ENCODE measurements at places on chromosomes 6 and 20.

- DNase-seq, result no peak
Observed at GRCh38 chr6:136784910-136785746, 7.1 kb downstream of the MAP3K5 start.

GRCh38 chr6:56954403-56955170 is at the start of gene BEND6:
Gene BEND6 (plus strand): TSS chr6:56955107. CDS start chr6:56981811, 26,704 bp downstream.
- peak; percentile 71 for DNase-seq

- DNase-seq, result no peak
Observed at GRCh38 chr20:62924442-62925075, 1.7 kb downstream of the DIDO1 start.

- no peak for DNase-seq
Observed at GRCh38 chr6:152161501-152161900, 354.0 kb downstream of the ESR1 start.

- peak; percentile 24 for DNase-seq
Observed at GRCh38 chr6:70956451-70957283, at the start of gene B3GAT2. Gene B3GAT2 (minus strand): TSS chr6:70957060. CDS start chr6:70956429, 631 bp downstream.

DNA sequence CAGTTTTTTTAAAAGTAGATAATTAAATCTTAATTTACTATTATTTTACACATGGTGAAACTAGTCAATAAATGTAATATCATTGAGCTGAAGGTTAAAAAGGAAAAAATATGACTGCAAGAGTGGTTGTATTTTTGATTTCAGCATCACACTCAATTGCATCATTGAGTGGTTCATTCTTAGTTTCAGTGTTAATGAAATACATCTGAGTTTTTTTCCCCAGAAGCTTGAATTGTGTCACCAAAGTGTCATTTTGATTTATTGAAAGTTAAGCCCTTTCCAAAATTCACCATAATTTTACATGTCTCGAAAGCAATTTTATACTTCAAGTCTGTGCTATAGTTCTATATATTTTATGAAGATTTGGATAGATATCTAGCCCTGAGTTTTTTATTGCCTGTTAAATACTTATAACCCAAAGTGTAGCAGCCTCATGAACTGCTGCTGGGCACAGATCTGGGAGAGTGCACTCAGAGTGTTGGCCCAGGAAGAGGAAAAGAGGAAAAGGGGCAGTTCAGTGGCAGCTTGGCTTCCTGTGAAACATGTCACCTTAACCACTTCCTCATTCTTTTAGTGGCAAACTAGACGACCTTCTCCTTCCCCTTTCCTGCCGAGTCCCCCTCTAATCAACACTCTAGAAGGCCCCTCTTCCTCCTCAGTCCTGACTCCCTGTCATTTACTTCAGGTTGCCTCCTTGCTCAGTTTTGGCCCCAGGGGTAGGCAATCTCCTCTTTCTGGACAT is 140.7 kb downstream of the ESR1 start:
- no peak for DNase-seq

DNA sequence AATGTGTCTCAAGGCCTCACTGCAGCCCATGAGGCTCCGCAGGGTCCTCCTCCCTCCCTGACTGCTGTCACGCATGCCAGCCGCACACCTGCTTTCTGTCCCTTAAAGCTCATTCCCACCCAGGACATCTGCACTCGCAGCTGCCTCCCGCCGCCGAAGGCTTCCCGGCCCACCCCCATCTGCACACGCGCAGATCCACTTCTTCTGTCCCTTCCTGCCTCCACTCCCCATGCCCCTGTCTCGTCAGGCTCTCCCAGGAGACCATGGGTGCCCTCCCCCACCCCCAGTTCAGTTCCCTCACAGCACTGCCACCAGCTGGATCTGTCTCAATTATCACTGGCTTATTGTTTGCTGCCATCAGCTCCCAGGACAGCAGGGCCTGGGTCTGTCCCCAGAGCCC is 63.0 kb downstream of the RIPOR3 start:
- no peak for DNase-seq

DNA sequence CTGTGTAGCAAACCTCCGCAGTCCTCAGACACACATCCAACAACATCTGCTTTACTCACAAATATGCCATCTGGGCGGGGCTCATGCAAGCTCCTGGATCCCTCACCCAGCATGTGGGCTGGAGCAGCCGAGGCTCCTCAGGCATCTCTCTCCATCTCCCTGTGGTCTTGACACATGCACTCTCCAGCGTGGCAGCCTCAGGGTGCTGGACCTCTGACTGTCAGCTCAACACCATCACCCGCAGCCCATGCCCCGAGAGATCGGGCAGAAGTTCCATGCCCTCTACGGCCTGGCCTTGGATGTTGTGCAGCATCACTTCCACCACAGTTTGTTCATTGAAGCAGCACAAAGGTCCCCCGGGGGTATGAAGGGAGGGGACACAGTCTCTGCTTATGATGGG is 32.6 kb upstream of the CD93 start:
- DNase-seq, result no peak
